Esophagus squamous epithelium (tissue), 5 donors: ENCODE measurements at places on chromosomes 7 and 10.

DNA sequence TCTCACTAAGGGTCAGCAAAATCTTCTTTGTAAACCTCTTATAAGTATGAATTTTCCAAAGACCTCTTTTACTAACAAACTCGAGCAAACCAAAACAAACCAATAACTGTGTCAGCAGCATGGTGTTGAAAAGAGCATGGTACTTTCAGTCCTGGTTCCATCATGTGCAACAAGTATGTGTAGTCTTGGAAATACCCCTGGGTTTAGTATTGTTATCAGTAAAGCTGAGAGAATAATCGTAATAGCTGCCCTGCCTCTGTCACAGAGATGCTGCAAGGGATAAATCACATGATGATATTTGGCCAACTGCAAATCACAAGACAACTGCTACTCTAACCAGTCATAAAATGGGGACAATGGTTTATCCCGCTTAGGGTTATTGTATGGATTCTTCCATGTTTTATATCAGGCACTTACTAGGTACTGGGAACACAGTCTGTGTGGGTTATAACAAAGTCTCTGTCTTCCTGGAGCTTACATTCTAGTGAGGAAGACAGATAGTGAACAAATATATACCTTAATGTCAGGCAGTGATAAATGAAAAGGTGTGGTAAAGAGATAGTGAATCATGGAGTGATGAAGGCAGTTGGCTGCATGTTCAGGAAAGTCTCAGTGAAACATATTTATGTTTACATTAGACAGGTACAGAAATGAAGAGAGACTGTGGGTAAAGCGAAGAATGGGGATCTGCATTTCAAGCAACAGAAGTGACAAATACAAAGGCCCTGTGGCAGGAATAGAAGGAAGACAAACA is 60.5 kb upstream of the C10orf90 start:
- no peak for DNase-seq

GRCh38 chr10:486666-487322 is 202.7 kb downstream of the DIP2C start:
- no peak for DNase-seq

- no peak for DNase-seq
Observed at GRCh38 chr7:156109076-156109475, 296.8 kb upstream of the SHH start.

DNA sequence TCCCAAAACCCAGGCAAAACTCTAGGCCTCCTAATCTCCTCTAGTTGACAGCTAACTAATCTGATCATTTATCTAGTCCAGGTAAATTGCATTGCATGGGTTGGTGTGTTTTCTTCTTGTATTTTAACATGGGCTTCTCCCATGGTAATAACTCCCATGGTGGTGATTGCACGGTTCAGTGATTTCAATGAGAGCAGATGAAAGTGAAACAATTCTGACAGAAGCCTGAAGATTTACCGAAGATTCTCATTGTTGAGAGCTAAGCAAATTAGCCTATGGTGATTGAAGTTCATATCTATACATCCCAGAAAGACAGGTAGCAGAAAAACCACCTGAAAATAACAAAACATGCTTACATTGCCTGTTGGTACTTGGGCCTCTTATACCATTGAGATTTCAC is 26.6 kb upstream of the LIPN start:
- no peak for DNase-seq

DNA sequence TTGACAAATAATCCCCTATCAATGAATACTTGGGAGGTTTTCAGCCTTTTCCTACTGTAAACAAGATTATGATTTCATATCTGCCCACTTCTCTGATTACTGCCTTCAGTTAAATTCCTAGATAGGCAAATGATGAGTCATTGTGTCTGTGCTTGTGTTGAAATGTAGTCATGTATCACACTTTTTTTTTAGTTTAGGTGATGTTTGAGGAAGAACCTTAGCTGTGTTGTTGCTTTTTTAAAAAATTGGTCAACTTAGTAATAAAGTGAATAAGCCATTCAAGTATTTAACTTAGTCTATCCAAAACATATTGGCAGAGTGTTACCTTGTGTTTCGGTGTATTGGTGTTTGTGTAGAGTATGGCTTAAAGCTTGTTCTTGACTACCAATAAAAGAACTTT is 60.0 kb downstream of the WAC start:
- DNase-seq, result no peak

GRCh38 chr10:102593074-102593803 is 51.0 kb upstream of the TRIM8 start:
- DNase-seq, result no peak

- no peak for DNase-seq
Observed at GRCh38 chr7:123987445-123987844, 45.4 kb downstream of the TMEM229A start.

DNA sequence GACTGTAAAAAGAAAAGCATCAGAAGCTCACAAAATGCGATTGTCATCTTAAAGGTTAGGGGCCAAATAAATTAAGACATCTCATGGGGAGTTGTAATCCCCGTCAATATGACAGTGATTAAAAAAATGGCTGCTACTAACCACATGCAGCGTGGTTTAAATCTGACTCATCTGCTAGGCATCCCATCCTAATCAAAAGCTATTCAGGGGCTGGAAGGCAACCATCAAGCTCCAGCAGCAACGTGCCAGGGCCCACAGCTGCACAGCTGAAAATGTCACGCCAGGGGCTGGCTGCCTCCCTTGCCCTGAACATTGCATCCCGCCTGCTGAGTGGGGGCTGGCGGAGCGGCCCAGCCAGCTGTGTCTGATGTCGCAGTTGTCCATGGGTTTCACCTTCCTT is 66.3 kb upstream of the FRMD4A start:
- no peak for DNase-seq

- DNase-seq, result no peak
Observed at GRCh38 chr7:39453743-39454355, 112.4 kb upstream of the YAE1 start.

- no peak for DNase-seq
Observed at GRCh38 chr7:47253650-47254080, 328.2 kb downstream of the TNS3 start.

DNA sequence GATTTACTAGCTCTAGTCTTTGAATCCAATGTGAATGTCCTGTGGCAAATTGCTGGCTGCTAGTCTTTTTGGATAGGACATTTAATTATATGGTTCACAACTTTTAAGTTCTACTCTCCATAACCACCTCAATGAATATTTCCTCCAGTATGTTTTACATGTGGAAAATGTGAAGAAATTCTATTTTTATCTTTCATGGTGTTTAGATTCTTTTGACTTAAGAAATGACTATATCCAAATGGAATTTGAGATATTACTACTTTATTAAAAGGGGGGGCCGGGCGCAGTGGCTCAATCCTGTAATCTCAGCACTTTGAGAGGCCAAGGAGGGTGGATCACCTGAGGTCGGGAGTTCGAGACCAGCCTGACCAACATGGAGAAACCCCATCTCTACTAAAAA is 202.0 kb downstream of the ARL4A start:
- DNase-seq, result no peak

- DNase-seq, result no peak
Observed at GRCh38 chr10:112956631-112957350, 6.7 kb downstream of the TCF7L2 start.

DNA sequence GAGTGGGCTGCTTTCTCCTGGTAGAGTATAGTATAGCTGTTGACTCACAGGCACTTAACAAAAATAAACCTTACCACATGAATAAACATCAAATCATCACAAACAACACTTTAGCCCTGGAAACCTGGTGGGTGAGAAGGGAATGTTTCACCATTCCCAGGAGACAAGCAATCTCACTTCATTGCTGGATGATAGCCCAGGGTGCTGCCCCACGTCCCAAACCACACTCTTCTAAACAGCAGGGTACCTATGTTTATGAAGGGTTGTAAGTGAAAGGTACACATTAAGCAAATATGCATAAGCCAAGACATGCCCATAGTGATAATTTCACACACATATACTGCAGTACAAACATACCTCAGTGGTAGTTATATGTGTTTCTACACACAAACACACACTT is 276.2 kb downstream of the FGFR2 start:
- DNase-seq, result no peak

DNA sequence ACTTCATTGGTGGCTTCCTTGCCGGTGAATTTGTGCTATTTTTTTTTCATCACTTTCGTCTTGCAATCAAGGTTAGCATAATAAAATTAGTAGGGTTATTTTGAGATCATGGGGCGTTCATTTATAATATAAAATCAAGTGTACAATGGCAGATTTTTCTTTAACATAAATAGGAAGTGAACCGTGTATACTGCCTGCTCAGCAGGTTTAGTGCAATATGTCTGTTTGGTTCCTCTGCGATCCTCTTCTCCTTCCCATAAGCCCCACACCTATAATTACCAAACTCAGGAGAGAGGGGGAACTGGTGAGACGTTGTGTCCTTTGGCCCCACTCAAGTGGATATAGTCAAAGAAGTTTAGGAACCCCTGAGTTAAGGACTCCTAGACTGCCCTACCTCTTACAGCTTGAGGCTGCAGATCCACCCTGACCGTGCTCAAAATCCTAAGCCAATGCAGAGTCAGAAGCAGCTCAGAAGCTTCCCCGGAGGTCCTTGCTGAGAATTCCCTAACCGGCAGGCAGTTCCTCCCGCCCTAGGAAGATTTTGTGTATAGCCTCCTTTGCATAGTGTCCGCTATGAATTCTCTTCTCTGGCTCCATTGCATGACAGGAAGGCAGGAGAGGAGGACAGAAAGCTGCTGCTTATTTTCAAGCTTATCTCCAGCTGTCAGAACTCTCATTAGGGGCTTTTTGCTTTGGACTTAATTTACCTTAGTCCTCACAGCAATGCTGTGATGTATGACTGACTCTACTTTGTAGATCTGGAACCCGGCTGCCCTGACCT is 41.5 kb downstream of the PYROXD2 start:
- DNase-seq, result no peak

GRCh38 chr10:4194231-4194630 is 409.2 kb upstream of the KLF6 start:
- DNase-seq, result no peak

- DNase-seq, result no peak
Observed at GRCh38 chr7:48170506-48170905, 752 bp upstream of the ABCA13 start.

- DNase-seq, result no peak
Observed at GRCh38 chr10:1120801-1121211, 64.6 kb downstream of the WDR37 start.

GRCh38 chr10:116555880-116556279 is 10.1 kb downstream of the PNLIP start:
- no peak for DNase-seq

- no peak for DNase-seq
Observed at GRCh38 chr7:31186202-31186601, 134.1 kb downstream of the ADCYAP1R1 start.

GRCh38 chr10:46033602-46034011 is 3.2 kb upstream of the NCOA4 start:
- DNase-seq, result no peak

GRCh38 chr7:132225216-132226030 is 350.8 kb downstream of the PLXNA4 start:
- DNase-seq, result no peak

DNA sequence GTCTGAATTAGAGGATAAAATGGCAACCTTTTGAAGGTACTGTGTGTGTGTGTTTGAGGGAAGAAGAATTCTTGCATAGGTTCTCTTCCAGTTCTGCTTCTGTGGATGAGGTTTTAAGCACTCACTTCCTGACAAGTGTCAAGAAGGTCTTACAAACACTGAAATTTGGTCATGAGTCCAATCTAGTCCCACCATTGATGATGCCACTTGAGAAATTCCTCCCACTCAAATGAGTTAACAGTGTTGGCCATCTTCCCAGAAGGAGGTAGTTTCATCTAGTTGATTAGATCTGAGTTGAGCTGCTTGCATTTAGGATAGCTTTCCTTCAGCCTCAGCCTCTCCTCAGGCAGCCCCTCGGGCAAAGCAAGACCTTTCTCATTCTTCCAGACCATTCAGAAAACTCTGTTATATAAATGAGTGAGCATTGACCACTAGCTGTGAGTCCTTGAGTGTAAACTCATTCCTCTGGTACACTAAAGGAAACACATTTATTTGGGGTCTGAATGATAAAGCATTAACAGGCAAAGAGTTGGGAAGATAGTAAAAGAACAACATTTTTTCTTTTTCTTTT is 189.5 kb downstream of the TRIL start:
- DNase-seq, result no peak

GRCh38 chr7:129494041-129494440 is 8.3 kb upstream of the SMKR1 start:
- DNase-seq, result no peak

- DNase-seq, result no peak
Observed at GRCh38 chr10:86391986-86392722, 25.6 kb upstream of the GRID1 start.

DNA sequence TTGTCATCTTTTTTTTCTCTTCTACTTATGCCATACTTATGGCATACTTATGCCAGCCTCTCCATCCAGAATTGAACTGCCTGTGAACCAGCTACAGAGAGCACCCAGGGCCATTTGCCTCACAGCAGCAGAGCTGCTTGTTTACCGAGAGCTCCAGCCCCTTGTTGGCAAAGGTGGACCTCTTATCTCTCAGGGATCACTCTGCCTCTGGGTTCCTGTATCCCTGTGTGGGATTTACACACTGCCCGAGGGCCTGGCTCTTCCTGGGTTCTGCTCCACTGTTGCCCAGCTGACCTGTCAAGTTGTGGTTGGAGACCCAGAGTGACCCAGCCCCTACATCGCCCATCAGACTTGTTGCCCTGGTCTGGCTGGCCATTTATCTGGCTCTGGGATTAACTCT is 22.3 kb downstream of the MRPS33 start:
- no peak for DNase-seq

- no peak for DNase-seq
Observed at GRCh38 chr7:151185762-151186639, 1.0 kb downstream of the ASB10 start.

GRCh38 chr10:119289227-119289920 is 82.0 kb downstream of the GRK5 start:
- DNase-seq, result no peak
